ENCODE measurements at places on chromosomes 5 and 9.
A peak's percentile ranks its signal among the peaks of the same experiment; 100 is the strongest.

DNA sequence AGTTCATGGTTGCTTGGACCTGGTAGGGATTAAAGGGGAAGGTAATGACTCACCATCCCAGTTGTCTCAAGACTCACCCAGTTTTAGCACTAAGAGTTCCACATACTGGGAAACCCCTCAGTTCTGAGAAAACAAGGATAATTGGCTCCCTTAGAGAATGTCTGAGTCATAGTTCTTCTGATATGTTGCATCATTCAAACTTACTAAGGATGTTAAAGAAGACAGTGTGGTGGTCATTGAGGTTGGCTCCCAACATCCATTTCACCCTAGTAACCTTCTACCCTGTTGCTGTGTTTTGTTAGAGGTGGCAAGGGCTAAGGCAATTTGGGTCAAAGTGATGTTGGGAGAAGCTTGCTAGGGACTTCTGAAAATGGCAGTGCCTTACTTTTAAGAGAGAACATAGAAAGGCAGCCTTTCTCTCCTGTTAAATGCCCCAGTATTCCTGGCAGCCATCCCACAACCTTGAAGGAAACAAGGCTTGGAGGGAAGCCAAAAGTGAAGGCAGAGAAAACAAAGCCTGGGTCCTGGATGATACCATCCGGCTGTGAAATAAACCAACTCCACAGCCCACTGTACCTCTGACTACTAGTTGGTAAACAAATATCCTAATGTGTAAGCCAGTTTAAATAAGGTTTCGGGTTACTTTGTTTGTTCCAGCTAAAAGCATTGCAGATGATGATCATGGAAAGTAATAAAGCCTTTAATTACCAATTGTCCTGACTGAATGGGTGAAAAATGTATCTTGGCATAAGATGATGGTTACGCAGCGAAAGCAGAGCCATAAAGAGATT is 80.4 kb upstream of the ADAMTSL1 start:
- no peak for DNase-seq

GRCh38 chr5:67118050-67118620 is 78.5 kb downstream of the CD180 start:
- no peak for DNase-seq

GRCh38 chr5:54180630-54181031 is 129.7 kb downstream of the ARL15 start:
- DNase-seq = no peak

- DNase-seq = no peak
These were observed 6.8 kb downstream of the DCAF12 start for GRCh38 chr9:34119713-34120112.

GRCh38 chr9:129832982-129833381 is 2.1 kb downstream of the C9orf78 start:
- no peak for DNase-seq

GRCh38 chr9:129131300-129132145 is 20.3 kb downstream of the PTPA start:
- peak; percentile 83 for DNase-seq

GRCh38 chr9:104107799-104108198 is 13.7 kb downstream of the SMC2 start:
- DNase-seq = peak; percentile 29

DNA sequence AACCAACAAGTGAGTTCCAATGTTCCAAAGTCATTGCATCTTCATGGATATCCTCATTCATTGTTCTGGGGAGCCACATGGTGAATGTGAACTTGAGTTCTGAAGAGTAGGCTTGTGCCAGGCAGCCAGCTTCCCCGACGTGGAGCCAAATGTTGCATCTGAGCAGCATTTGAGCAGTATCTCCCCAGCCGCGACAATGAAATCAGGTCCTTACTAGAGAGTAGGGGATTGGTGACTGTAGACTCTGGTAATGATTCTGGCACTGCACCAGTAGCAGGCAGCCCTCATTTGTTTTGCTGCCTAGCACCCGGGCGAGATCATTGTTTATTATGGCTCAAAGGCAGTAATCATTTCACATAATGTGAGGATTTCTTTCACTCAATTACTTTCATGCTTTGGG is 451.4 kb upstream of the C9orf72 start:
- DNase-seq = no peak

DNA sequence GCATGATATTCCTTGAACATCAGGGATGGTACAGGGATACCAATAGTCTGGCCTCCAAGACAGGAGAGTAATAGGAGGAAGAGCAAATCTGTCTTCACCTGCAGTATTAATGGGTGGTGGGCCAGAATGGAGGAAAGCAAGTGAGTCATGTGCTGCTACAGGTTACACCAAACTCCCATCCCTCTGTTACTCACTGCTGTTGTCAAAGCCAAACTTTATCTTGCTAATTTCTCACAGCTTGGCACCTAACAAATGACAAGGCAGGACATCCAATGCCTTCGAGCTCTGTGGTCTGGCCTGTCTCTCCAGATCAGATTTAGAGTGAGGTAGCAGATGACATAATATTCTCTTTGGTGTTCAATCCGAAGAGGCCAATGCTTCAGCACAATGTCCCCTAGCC is 26.8 kb downstream of the PLAC8L1 start:
- no peak for DNase-seq

GRCh38 chr5:158058208-158059120 is 199.5 kb upstream of the CLINT1 start:
- DNase-seq = no peak

DNA sequence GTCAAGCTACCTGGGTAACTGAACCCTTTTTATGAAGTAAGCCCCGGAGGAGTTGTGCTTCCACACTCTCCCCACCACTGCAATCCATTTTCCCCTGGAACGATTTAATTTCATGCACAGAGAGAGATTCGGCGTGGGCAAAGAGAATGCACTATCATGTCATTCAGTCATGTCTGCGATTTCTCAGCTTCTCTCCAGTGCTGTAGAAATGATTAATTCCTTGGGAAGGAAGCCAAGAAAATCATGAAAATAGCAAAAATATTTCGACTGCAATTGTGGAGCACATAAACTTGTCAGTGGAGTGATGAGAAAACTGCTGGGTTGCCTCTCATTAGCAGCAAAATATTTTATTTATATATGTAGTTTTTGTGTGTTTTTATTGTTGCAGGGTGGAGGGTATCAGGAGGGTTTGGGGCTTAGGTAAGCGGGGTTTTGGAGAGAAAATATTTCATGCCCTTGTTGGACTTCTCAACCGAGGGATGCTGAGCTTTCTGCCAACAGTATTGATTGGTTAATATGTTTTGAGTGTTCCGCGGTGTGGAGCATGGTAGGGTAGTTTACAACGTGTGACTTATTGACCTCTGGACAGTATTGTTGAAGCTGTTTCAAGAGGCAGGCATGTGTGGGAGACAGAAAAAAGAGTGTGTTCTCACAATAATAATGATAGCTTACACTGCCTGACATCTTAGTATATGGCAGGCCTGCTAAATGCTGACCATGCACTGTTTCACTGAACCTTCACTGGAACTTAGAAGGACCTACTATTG is 69.3 kb downstream of the SGCD start:
- DNase-seq = no peak

DNA sequence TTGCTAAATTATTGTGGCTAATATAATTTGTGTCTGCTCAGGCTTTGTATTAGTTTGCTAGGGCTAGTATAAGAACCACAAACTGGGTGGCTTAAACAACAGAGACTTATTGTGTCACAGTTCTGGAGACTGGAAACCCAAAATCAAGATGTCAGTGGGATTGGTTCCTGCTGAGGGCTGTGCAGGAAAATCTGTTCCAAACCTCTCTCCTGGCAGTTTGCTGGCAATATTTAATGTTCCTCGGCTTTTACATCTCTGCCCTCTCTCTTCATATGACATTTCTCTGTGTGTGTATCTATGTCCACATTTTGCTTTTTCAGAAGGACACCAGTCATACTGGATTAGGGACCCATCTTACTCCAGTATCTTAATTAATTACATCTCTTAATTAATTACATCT is 498.8 kb upstream of the CD180 start:
- no peak for DNase-seq

- no peak for DNase-seq
These were observed 1098.8 kb downstream of the DTWD2 start for GRCh38 chr5:117889596-117889995.

Measured in activated CD4-positive, alpha-beta T cell treated with anti-CD3 and anti-CD28 coated beads, Interleukin-2, amount 50 U/mL, for 16 hours (primary cell).